ENCODE measurements at places on chromosomes 3 and 15.

GRCh38 chr3:12443781-12444522 lies 40.3 kb upstream of the TSEN2 start:
- DNase-seq, result no peak

GRCh38 chr3:12046406-12046805 lies 42.2 kb downstream of the SYN2 start:
- DNase-seq, result no peak

DNA sequence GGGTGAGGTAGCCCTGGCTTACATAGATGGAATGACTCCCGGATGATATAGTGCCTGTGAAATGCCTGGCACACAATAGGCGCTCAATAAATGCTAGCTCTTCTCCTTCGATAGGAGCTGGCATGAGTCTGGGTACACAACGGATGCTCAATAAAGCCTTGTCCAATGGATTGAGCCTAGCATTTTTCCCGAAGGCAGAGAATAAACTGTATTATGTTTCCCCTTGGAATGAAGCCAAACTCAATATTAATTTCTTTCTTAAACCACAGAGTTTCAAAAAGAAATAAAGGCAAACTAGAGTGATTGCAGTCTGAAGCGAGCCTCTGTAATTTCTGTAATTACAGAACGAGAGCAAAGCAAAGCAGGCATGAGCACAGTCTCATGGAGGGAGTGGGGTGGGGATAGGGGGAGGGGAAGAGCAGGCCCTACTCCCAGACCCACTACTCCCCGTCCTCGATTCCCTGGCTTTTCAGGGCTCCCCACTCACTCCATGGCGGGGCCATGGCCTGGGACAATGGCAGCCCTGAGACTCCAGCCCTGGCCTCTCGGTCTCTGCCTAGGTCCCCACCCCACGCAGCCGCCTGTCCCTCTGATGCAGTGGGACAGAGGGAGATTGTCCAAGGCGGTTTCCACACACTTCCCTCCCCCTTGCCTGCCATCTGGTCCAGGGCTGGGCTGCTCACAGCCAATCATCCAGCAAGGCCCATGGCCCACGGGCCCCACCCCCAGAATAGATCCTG lies 18.0 kb downstream of the SLC6A1 start:
- DNase-seq, result no peak

DNA sequence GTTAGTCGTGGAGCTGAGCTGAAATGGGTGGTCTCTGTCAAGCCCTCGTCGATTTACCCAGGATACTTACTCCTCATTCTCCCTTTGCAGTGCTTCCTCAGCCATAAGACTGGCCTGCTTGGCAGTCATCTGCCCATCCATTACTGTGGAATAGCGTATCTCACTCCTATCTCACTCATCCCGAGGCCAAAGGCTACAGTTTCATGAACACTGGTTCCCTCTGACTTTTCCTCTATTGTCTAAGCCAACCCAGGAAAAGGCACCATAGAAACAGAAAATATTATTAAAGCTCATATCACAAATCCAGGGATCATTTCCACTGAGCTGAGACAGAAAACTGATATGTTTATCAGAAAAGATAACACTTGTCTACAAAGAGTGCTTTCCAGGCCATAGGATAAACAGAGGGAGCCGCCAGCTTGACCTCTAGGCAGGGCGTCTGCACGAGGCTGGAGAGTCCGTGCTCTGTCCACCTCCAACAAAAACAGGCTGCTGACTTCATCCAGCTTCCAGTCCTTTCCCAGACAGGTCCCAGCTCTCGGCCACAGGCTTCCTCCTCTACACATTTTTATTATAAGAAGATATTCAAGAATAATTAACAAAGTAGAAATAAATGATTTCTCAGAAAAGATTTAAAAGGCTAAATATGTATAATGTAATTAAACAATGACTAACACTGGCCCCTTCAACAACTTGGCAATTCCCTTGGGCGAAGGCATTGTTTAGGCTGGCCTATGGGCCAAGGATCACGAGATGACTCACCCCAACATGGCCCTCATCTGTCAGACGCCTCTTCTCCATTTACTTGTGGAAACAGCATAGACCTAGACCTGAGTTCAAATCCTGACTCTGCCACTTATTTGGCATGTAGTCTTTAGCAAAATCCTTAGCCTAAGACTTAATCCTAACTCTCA lies 27.4 kb upstream of the BOC start:
- no peak for DNase-seq

GRCh38 chr3:20225769-20226168 lies 39.8 kb upstream of the SGO1 start:
- no peak for DNase-seq

DNA sequence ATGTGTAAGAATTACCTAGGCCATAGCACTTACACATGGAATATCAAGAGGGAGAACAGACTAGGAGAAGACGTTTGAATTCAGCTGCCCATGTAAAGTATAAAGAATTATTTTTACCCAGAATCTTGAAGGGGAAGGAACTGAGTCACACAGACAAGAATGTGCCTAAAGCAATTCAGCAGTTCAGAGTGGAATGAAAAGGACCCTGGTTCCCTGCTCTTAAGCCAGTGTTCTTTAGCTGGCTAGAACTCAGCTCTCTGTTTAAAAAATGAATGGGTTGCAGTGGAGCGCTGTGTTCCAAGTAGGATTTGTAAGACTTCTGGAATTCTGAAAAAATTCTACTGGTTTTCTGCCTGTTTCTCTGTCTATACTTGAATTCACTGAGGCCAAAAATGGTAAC lies 440.2 kb downstream of the LPP start:
- DNase-seq, result no peak

- no peak for DNase-seq
Measured at GRCh38 chr3:46549408-46549904, 16.6 kb downstream of the LRRC2 start.

GRCh38 chr3:42501681-42502428 lies 588 bp upstream of the VIPR1 start:
- DNase-seq, result peak; percentile 54

GRCh38 chr3:144265542-144266100 lies 294.0 kb downstream of the DIPK2A start:
- DNase-seq, result no peak

DNA sequence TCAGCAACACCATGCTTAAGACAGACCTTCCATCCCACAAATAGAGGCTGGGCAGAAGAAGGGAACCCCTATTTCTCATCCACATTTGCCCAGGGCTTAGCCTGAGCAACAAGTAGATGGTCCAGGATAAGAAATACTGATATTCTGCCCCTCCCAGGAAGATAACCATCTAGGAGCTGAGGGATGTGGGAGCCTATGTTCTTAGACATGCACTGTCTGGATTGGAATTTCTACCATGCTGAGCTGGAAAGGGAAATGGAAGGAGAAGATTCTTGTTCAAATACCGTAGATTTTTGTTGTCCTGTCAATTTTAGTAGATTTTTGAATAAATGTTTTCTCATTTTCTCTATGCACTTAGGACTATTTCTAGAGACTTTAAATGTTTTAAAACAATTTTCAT lies 450.7 kb upstream of the SEMA6D start:
- DNase-seq, result no peak

- no peak for DNase-seq
Measured at GRCh38 chr15:50280271-50280670, 14.7 kb upstream of the HDC start.

DNA sequence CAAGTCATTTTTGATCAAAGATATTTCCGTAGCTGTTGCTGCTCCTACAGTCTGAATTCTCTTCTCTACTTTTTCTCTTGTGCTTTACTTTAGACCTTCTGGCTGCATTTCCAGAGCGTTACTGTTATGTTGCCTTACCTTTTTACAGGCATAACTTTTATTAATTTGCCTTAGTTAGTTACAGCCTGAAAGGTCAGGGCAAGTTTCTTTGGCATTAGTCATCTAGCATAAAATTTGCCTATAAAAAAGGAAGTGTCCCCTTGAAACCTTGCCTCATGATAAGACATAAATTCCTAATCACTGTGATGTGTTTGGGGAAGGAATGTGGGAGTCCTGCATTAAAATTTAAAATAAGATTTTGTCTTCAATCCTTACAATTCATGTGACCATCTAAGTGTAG lies 618.5 kb downstream of the NR2F2 start:
- DNase-seq, result no peak

GRCh38 chr15:46089467-46089935 lies 454.7 kb downstream of the SQOR start:
- DNase-seq, result no peak

DNA sequence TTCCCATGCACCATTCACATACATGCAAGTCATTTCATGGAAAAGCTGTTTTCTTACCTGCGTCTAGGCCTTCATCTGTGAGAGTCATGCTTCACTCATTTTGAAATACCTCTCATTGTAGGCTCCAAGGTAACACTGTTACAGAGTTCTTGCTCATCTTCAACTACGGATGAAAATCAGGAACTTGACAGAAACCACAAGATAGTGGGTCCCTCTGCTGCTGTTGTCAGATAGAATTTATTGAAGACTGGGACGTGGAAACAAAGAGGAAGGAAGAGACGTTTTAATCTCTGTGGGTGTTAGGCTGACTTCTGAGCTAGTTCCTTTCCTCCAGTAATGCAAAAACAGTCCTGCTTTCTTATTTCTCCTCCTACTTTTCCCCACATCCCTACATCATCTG lies at the start of gene P2RY14:
Gene P2RY14, minus strand, starts transcription at position 313 of the 400 bp plus-strand sequence. CDS start 64,226 bp downstream, outside the sequence.
- DNase-seq, result no peak

DNA sequence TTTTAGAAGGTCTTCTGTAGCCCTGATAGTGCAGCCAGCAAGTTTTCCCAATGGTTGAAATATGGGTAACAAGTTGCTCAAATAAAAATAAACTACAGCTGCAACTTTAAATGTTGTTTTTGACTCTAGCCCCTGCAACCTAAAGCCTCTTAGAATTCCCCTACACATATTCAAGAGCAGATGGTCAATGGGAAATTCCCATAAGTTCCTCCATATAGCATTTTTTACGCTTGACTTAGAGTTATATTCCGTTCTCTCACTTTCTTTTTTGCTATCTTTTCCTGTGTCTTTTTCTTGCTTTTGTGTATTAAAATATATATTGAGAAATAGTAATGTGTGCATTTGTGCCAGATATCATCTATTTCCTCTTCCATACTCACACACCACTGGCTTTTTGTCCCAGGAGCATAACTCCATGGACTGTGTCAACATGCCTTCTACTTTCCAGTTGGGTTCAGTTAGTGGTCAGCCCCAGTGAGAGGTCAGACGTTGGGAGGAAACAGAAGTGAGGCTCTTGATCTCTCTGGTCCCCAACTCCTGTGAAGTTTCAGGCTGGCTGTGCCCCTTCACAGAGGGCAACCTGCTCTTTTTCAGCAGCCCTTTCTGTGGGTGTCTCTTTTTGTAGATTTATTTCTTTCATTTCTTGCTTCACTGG lies 63.3 kb upstream of the TP63 start:
- no peak for DNase-seq

DNA sequence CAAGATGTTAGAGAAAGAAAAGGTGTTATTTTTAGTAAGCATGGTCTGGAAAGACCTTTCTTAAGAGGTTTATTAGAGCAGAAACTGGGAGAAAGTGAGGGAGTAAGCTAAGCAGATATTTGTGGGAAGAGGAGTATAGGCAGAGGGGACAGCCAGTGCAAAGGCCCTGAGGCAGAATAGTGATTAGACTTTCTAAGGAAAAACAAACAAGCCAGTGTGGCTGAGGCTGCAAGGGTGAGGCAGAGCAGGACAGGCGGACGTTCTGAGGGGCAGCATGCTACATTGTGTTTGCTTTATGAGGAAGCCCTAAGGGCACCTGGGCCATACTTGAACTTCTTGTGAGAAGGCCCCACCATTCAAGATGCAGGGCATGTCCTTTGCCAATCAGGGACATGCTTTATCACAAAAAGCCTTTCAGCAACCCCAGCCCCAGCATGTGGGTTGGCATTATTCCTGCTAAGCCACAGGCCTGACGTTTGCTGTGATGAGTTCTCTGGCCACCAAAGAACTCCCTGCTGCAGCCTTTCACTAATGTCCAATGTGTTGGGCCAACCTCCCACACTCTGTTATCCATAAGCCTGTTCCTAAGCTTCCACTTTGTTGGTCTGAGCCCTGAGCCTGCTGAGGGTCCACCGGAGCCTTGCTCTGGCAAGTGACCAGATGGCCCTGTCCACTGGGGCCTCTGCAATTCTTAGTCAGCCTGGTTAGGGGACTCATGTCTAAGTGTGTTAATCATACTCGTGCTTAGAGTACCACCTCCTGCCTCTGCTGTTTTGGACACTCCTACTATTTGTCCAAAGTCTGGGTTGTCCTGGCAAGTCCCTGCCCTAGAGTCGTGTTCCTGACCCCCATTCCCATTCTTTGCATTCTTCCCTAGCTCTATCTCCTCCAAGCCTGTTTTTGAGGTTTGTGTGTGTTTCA lies 209.9 kb upstream of the CTNNB1 start:
- no peak for DNase-seq

GRCh38 chr3:97021778-97022177 lies 207.4 kb downstream of the EPHA6 start:
- no peak for DNase-seq
